ENCODE measurements at places on chromosomes 16 and 17.

GRCh38 chr17:54754560-54754959, 146.1 kb upstream of the TOM1L1 start:
- DNase-seq = no peak

- DNase-seq = no peak
These were observed 6.8 kb upstream of the FOXN1 start for GRCh38 chr17:28499364-28499664.

GRCh38 chr16:31200821-31201568, 1.6 kb downstream of the PYCARD start:
- DNase-seq = peak; percentile 31

DNA sequence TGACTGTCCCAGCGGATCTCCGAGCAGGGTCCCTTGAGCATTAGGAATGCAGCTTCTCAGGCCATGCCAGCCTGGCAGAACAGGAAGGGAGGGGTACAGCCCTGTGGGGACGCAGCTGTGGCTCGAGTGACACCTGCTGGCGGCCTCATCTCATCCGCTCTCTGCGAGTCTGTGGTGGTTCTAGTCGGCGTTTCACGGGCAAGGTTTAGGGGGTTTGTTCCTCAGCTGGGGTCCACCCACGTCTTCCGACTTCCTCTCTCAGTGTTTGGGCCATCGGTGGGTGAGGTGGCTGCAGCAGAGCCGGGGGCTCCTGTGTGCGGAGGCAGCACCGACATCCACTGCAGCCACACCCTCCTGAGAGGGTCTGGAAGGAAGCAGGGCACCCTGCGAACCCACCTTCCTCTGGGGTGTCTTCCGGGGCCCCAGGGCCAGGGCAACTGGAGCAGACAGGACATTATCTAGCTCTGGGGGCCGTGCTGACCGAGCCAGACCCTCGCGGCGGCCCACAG, 33.3 kb downstream of the JPH3 start:
- peak; percentile 18 for DNase-seq

DNA sequence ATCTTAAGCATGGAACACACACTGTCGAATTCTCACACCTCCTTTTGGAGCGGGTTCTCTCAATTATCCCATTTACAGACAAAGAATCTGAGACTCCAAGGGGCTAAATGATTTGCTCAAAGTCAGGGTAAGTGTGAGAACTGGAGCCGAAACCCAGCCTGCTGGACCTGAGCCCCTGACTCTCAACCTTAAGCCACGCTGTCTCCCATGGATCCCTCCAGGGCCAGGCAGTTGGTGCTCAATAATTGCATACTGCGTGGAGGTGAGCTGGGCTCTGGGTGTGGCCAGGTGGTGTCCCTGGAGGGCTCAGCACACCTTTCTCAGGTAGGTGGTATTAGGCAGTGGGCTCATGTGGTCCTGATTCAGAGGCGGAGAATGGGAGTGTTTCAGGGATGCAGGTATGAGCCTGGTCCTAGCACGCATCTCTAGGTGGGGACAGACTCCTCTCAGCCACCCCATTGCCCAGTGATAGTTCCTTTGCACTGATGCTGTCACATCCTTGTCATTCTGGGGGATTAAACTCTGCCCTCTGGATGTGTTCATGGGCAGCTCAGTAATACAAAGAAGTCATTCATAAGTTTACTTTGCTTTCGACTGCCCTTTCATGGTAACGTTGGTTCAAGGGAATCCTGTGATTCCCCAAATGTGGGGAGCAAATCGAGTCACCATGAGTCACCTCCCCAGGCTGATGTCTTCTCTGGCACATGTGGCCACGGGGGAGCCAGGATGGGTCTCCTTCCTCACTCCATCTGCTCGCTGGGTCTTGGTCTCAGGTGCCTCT, 399.5 kb upstream of the TNRC6C start:
- no peak for DNase-seq

DNA sequence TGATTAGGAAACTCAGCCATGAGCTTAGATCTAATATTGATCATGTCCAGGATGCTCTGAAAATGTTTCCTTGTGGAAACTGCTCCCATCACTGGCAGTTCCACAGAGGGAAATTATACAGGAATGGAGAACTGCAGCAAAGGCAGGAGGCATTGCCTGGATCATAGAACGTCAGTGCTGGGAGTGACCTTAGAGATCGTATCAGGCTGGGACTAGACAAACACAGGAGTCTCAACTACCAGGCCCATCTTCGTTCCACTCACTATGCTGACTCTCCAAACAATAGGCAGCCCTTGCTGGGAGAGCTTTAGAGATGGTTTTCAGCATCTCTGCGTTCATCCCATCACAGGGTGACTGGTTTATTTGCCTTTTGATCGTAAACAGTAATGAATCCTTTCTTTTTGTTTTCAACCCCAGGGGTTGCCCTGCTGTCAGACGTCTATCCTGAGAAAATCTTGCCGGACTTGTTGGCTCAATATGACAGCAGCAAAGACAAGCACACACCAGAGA, 130.3 kb downstream of the TANGO6 start:
- no peak for DNase-seq

GRCh38 chr17:69672924-69673323, 258.4 kb downstream of the MAP2K6 start:
- no peak for DNase-seq

DNA sequence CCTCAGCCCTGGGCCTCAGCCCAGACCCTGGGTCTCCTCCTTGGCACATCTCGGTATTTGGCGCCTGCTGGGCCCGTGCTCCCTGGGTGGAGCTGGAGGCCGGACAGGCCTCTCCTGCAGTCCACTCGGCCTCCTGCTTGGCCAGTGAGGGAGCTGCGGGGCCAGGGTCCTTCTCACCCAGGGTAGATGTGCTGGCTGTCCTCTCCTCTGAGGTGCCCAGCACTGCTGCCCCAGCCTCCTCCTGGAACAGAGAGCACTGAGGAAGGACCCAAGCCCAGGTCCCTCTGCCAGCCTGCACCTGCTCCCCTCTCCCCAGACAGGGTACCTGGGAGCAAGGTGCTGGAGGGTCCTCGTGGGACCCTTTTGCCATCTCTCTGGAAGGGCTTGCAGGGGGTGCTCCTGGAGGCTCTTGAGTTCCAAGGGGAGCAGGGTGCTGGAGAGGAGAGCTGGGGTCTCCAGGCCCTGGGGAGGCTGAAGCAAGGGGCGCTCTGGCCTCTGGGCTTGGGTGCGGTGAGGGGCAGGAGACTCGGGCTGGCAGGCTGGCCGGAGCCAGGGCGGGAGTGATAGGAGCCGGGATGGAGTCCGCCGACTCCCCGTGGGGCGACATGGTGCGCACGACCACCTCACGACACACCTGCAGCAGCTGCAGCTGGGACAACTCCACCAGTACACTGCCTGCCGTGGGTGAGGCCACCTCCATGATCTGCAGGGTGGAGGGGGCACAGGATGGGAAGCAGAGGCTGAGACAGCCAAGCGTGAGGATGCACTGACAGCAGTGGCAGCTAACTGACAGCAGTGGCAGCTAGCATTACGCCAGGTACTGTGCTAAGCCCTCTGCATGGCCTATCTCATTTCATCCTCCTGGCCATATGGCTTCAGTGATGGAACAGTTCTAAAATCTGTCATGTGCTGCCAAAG, 17.8 kb downstream of the TSPOAP1 start:
- no peak for DNase-seq

DNA sequence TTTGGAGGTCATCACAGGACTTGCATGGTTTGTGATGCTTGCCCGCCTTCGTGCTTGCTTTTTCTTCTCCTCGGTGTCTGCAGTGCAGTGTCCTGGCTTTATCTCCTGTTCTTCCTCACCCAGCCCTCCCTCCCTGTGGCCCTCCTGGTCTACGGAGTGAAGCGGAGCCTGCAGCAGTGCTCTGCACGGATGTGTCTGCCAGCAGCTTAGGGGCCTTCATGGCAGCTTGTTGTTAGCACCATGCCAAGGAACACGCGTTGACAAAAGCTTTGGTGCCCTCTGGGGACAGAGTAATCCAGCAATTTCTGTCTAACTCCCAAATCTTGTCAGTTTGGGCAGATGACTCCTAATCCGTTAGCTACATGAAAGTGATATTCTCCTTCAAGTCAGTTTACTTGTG, 9.9 kb downstream of the DHODH start:
- no peak for DNase-seq

- no peak for DNase-seq
These were observed 7.9 kb upstream of the MON1B start for GRCh38 chr16:77183137-77183536.

DNA sequence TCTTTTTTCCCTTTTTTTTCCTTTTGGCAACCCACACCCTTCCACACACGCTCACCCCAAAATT, at the start of gene NLK:
Gene NLK, plus strand, starts transcription at position 21 of the 64 bp plus-strand sequence. CDS start 197 bp downstream, outside the sequence.
- no peak for DNase-seq

GRCh38 chr16:68247400-68247799, 2.2 kb downstream of the PLA2G15 start:
- DNase-seq = no peak

DNA sequence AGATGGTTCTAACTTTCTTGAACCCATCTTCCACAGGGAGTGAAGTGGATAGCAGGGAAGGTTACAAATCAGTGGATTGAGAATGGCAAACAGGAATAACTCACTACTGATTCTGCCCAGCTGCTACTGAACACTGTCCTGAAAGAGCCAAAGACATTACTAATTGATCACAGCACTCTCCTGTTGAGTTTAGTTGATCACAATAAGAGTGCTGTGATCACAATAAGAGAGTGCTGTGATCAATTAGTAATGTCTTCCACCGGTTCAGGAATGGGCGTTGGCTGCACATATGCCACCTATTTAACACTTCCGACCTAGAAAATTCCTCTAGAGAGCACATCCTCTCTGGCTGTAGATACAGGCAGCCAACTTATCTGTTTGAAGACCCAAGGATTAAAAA, 11.4 kb downstream of the CFAP97D1 start:
- no peak for DNase-seq

DNA sequence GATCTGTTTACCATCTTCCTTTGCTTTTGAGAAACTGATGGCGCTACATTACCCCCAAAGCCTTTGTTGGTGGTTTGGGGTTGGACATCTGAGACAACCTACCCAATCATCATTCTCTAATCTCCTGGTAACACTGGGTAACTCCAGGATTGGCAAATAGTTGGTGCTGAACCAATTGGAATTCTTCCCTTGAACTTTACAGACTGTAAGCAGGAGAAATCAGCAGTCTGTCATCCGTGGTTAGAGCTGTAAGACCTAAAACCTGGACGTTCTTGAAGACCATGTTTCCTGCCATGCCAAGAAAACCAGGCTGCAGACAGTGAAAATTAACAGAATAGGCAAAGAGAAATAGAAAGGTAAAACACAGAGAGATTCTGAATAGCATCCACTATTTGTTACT, 398.8 kb upstream of the SALL1 start:
- no peak for DNase-seq

All from effector memory CD4-positive, alpha-beta T cell (primary cell).